Transverse colon (tissue), 4 donors: ENCODE measurements at places on chromosomes 3 and 15. TPM values are rescaled to one million over a fixed set of nuclear protein-coding genes. Genes with fewer than 3 reads are reported as not detected.

DNA sequence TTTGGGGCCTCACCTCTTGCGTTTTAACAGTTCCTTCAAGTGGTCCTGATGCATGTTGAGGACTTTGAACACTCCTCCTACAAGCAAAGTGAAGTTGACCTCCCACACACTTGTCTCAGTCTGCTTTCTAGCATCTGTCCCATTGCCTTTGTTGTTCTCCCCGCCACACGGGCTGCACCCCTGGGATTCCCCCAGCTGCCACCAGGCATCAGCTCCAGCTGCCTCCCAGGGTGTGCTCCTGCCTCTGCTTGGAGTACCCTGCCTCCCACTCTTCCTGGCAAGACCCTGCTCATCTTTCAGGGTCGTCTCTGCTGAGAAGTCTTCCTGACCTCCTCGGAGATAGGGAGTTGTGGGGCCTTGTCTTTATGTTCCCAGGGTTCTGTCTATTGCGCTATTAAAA lies 52.2 kb downstream of the IGF1R start:
- DNase-seq = no peak

- DNase-seq = no peak
Observed at GRCh38 chr3:177883957-177884356, 652.3 kb upstream of the KCNMB2 start.

GRCh38 chr15:50840520-50840919 lies 68.0 kb upstream of the AP4E1 start:
- DNase-seq = no peak

- DNase-seq = no peak
Observed at GRCh38 chr15:33188159-33188558, 6.4 kb downstream of the FMN1 start.

DNA sequence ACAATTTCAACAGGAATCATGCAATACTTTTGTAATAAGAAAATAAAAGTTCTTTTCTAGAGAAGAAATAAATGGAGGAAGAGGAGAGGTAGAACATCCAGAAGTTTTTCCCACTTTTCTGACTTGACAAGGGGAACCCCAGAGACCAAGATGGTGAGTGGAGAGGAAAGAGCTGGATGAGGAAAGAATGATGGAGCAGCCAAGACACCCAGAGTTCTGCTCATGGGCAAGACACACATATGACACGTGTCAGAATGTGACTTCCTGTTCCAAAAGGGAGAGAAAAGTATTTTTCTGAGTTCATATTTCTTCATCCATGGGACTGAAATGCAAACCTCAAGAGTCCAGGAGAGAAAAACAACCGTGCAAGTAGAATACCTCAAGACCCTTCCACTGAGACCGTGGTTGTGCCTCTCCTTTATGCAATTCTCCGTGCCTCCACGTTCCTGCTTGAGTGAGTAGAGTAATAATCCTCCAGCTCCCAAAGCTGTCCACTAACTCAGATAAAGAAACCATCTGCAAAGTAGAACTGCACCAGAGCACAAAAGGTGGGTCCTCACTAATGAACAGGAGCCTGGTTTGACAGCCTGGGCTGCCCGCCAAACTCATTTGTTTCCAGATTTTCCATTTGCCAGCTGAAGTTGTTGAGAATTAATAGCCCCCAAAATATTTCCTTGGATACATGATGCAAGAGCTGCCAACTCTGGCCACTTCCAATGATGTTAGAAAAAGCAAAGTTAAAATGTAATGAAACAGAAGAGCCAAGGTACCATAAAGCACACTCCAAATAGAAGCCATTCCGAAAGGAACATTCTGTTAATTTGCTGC lies 272.6 kb upstream of the IGF1R start:
- DNase-seq = no peak

DNA sequence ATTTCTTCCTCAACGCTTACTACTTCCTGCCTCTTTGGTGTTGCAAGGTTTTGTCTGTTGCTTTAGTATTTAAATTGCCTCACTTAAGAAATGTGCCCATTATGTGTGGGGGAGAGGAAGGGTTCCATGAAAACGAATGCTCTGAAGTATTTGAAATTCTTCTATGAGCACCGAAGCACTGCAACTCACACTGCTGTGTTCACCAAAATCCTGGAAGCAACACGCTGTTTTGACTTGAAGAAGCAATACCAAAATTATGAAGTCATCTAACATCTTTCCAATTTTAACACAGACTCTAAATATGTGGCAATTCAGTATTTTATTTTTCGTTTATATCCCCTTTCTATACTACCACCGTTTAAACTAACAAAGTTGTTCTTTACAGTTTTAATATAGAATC lies 101.5 kb downstream of the RBMS3 start:
- DNase-seq = no peak

DNA sequence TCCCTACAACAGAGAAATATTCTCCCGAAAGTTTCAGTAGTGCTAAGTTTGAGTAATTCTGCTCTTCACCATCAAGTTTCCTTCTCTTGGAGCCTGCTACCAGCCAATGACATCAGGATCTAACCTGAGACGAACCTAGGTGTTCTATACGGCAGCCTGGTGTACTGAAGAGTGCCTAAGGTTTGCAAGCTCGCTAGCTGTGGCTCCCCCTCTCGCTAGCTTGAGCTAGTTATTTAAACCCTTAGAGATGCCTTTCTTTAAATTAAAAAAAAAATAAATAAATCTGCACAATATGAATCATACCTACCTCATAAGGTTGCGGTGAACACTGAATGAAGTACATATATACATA lies 1.4 kb upstream of the COL8A1 start:
- DNase-seq = no peak

DNA sequence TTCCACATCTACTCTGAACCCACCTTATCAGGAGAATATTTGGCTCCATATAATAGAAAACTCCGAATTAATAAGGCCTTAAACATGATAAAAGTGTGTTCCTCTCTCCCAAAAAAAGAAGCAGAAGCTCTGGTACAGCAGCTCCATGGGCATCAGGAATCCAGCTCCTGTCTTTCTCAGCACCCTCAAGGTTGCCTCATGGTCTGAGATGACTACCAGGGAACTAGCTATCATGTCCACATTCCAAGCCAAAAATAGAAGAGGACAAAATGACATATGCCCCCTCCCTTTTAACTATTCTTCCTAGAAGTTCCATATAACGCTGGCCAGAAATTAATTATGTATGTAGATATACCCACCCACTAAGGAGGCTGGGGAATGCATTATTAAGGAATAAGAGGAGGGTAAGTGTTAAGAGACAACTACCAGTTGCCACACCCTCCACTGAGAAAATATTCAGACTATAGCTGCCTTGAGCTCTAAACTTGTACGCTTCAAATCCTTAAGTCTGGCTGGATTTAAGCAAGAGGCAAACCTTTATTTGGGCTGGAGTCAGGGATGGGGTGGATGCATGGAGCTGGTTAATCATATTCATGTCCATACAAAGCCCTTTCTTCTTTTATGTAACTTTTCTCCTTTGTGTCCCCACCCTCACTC lies 35.8 kb upstream of the CTDSPL start:
- DNase-seq = no peak

DNA sequence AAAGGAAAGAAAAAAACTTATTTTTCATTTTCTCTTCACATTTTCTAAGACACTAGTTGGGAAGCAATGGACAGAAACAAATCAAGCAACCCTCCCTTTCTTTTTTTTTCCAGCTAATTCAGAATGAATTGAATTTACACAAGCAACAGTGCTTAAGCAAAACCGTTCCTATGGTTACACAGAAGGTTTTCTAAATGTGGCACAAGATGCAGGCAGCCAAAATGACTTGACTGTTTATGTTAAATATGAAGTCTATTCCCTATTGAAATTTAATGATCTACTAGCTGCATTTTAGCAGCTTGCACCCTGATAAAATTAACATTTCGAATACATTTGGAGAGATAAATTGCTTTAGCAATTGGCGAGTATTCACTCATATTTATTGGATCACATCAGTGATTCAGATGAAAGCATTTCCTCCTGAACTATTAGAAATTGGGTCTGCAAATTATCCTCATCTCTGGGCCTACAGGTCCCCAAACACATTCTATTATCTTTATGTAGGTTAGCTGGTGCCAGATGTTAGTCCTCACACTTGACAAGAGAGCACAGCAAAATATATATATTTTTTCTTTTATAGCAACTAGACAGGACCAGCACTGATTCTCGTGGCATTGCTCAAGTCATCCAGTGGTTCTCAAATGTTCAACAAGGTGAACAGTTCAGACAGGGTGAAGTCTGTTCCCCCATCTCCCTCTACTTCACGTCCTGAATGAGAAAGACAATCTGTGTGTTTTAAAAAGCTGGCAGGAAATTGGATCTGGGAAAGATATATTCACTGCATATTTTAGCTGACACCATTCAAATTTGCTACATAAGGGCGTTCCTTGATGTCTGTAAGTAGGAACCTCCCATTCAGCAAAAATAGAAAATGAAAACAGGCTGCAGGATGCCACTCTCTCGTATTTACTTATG lies 463.6 kb upstream of the KCNMB2 start:
- no peak for DNase-seq

DNA sequence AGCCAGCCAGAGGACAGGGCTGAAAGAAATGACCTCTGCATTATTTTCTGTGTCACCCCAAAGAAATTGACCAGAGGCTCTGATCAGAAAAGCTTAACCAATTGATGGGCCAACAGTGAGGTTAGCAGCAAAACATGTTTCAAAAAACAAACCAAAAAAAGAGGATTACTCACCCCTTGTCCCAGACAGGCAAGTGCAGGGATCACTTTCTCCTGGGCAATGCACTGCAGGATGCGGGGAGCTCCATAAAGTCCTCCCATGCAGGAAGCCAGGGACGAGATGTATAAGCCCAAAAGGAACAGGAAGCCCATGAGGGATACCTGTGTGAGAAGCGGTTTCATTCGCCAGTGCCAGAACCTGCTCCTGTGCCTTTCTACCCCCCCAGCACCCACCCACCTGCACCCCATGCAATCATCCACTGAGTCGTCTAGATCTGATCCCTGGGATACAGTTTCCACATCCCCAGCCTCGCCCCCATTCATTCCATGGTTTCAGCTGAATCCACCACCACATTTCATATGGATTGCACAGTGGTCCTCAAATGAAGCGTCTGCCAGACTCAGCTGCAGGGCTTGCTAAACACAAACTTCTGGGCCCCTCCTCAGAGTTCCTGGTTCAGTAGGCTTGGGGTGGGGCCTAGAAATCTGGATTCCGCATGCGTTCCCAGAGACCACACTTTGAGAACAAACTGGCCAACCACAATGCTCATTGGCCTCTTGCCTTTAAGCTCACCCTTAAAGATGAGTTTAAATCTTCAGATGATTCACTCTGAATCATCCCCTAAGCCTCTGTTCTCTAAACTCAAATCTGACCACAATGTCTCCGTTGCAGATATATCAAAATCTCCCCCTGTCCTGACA lies 54.4 kb upstream of the HEG1 start:
- no peak for DNase-seq

- DNase-seq = no peak
Observed at GRCh38 chr3:14336749-14337598, 65.4 kb upstream of the SLC6A6 start.

DNA sequence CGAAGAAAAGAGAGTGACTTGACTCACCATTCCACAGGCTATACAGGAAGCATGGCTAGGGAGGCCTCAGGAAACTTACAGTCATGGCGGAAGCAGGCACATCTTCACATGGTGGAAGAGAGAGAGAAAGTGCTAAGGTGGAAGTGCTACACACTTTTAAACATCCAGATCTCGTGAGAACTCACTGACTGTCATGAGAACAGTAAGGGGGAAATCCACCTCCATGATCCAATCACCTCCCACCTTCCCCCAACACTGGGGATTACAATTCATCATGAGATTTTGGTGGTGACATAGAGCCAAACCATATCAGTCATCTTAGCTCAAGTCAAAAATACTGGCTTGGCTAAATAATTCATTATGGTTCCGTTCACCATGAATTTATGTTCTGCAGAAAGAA lies 45.3 kb upstream of the NEDD4 start:
- DNase-seq = no peak

GRCh38 chr3:168548719-168549118 lies 453.0 kb upstream of the GOLIM4 start:
- DNase-seq = no peak

ZNF662 gene
- total RNA-seq = 6.0 TPM

DNA sequence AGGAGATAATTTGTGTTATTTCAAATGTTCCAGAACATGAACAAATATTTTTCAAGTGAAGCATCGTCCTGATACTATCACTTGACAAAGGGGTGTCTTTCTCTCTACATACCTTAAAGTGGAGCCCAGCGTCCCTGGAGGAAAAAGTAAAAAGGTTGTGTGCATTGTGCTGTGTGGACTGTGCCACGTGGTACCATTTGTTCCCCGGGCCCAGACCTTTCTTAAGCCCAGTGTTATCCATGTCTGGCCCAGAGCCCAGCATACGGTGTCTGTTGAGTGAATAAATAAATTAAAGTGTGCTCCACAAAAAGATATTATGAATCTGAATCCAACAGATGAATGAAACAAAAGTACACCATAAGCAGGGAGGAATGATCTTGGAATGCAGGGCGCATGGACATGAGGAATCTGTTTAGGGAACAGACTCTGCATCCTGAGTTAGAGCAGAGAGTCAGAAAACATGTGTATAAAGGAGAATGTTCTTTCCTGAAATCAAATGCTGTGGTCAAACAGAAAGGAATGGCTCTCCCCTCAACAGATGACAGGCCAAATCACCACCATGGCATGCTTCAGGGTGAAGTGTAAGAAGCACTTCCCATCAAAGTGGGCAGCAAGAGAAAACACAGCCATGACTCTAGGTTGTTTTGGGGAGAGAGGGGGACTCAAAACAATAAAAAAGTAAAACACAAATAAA lies 8.1 kb upstream of the PRSS50 start:
- DNase-seq = no peak

DNA sequence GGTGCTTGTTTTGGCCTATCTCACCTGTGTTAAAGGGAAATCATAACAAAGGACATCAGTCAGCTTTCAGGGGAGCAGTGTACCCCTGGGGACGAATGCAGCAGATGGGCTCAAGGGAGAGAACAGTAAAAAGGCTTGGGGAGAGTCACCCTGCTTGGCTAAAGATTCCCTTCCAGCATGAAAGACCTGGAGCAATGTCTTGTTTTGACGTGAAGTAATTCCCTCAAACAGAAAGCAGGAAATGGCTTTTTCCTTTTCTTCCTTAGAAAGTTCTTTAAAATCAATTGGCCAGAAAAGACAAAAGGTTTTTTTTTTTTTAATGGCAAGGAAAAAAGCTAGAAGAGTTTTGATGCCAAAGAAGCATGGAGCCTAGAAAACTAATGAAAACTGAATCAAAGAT lies 56.5 kb upstream of the PARL start:
- no peak for DNase-seq

DNA sequence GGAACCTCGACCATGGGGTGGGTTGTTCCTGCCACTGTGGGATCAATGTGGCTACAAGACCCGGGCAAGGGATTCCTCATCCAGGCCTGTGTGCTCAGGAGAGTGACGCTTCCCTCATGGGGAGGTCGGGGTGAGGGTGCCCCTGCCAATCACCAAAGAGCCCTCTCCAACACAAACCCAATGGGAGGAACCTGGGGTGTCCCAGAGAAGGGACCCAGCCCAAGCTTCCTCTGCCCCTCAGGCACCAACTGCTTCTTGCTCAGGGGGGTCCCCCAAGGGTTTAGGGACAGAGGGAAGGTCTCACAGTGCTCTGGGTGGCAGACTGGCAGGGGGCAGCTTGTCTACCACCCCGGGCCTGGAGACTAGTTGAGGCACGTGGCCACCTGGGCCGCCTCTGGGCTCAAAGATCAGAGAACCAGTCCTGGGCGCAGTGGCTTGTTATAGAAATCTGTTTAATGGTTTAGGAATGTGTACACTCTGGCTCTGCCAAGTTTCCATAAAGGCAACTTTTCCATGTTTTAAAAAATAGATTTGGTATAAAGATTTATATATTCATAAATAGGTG lies 26.6 kb downstream of the GP9 start:
- DNase-seq = no peak
